Effector CD8-positive, alpha-beta T cell (primary cell): ENCODE measurements at places on chromosomes 1 and 21.

DNA sequence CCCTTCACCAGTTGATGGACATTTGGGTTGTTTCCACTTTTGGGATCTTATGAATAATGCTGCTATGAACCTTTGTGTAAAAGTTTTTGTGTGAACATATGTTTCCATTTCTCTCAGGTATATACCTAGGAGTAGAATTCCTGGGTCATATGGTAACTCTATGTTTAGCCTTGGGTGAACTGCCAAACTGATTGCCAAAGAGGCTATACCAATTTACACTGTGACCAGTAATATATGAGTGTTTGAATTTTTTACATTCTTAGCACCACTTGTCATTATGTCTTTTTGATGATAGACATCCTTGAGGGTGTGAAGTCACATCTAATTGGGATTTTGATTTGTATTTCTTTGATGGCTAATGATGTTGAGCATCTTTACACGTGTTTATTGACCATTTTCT lies 290.1 kb downstream of the DUSP10 start:
- DNase-seq, result no peak

DNA sequence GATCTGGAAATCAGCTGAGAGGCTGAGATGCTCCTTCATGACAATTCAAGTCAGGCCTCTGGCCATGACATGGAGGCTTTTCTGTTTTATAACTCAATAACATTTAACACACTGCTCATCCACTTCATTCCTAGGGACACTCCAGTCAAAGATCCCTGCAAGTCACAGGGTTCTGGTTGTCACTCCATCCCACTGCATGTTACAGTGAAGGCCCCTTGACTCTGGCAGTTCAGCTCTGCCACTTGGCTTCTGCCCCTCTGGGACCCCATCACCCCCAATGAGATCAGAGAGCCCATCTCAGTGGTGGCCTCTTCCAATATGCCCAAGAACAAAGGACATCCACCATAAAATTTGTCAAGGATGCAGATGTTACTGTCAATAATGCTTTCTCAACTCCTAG lies 10.0 kb upstream of the FAM110D start:
- DNase-seq, result no peak

DNA sequence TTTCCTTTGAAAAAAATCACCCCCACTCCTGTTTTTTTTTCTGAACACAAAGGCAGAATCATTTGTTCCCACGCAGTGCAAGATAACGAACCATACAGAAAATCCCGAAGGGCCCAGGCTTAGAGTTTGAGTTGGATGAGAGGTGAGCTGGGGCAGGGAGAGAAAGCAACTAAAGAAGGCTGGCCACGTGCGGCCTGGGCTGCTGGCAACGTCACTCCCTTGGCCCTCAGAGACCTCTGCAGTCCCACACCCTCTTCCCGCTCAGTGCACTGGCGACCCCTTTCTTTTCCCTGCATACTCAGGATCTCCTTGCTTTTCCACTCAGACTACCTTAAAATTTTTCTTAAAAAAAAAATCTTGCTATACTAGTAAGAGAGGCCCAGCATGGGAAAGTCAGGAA lies 28.2 kb upstream of the CRNN start:
- no peak for DNase-seq

DNA sequence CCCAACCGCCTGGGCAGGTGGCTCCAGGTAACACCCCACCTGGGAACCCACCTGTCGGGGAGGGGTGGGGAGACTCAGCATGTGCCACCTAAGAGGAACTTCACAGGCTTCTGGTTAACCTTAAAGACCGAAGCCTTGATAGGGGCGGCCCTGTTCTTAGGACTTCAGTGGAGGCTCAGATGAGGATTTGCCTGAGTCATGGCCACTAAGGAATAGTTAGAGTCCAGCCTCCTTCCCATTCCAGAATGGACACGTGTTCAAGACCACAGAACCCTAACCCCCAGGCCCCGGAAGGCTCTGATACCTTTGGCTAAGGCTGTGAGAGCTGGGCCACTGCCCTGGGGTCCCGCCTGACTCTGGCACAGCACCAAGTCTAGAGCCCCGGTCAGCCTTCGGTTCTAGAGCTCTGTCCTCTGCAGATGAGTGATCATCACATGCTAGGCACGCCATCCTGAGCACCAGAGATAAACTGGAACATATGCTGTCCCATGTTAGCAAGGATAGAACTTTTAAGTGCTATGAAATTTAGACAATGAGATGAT lies 20.3 kb downstream of the PADI6 start:
- no peak for DNase-seq

- DNase-seq, result no peak
Measured at GRCh38 chr1:213883618-213884017, 104.2 kb upstream of the PROX1 start.

- no peak for DNase-seq
Measured at GRCh38 chr1:226569879-226570547, 21.4 kb downstream of the STUM start.

GRCh38 chr1:97281962-97282361 lies 560.4 kb downstream of the PTBP2 start:
- no peak for DNase-seq

DNA sequence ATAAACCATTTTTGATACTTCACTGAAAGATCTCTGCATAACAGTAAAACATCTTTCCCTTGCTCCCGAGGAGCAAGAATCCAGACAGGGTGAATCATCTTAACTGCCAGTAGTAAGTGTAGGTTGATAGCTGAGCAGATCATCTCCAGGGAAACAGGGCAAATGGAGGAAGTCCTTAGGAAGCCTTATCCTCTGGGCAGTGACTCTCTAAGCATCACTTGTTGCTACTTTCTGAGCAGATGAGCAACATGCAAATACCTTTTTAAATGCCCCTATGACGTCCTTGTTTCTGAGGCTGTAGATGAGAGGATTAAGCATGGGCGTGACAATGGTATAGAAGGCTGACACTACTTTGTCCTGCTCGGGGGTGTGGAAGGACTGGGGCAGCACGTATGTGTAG lies 8.9 kb downstream of the OR2T11 start:
- no peak for DNase-seq

GRCh38 chr1:55636696-55637095 lies 421.5 kb upstream of the USP24 start:
- no peak for DNase-seq

DNA sequence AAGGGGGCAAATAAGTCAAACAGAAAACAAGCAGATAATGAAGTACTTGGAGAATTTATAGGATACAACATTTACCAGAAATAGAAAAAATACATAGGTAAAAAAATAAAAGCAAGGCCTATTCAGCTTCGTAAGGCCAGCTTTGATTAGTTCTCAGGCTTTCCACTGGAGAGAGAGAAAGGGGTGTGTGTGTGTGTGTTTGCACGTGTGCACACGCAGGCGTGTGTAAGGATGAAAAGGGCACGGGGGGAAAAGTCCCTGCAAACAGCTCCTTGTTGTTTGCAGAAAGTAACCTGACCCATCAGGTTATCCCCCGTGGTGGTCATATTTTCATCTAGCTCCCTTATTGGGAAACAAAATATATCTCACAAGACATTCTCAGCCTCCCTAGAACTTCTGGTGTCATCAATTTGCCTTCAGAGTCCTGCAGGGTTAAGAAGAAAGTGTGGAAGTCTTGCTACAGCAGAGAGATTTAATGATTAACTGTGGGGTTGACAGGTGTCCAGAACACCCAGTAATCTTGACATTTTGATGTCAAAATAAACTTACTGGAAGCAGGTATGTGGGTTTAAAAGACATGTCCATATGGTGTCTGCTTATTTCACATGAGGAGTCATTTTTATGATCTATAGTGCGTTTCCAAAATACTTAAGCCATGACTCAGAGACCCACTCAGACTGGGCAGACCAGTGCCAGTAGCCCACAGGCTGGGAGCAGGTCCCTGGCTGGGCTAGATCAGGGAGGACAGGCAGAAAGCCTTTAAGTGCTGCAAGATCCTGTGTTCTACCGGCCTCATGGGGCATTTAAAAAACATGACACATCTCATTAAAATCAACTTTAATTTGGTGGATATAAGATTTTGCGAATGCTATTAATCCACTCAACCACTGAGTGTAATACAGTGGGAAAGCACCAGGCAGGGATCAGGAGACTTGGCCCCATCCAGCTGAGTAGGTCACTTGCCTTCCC lies 487.6 kb upstream of the CAMK1G start:
- no peak for DNase-seq

DNA sequence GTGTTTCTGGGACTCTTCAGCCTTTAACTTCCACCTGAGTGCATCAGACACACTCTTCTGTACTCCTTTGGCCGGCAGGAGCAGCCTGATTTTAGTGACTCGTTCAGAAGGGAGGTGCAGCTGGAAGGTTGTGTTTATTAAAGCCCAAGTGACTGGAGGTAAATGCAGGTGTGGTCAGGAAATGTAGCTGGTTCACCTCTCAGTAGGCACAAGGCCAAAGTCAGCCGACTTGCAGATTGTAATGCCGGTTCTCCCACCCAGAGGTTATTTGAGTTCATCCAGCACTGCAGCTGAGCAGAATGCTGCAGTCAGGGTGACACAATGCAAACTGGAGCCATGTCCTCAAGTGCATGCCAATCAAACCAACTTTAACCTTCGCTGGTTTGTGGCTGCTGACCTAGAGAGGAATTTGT lies 91.5 kb downstream of the SPATA46 start:
- no peak for DNase-seq

DNA sequence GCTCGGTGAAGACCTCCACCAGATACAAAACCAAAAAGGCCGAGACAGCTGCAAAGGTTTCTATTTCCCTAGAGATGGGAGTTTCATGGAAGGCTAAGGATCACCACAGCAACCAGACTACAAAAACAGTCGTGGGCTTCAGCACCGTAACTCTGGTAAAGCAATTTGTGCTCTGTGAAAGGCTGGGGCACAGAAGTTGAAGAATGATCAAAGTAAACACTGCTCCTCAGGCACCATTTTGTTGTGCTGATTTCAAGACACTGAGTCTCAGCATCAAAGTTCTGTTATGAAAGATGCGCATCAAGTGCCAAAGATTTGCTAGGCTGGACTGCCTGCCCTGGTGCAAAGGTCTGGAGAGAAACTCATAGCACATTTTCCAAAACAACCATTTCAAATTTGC lies 116.2 kb downstream of the TGFBR3 start:
- DNase-seq, result no peak

DNA sequence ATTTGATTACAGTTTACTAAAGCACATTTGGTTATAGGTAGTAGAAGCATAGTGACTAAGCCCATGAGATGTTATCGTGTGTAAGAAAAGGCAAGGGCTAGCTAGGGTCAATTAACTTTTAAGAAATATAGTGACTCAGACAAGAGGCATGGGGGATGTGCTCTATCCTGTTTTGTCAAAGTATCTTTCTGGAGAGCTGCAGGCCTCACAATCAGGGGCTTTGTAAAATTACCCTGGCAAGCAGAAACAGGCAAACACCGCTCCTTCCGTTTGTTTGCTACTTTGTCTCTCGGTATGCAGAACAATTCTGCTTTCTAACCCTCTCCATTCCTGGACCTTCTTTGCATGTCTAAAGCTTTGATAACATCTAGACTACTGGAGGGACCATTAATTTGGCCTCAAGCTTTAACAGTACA lies 26.1 kb upstream of the ZNF697 start:
- no peak for DNase-seq

- DNase-seq, result no peak
Measured at GRCh38 chr1:85838238-85838637, 130.0 kb upstream of the ZNHIT6 start.

DNA sequence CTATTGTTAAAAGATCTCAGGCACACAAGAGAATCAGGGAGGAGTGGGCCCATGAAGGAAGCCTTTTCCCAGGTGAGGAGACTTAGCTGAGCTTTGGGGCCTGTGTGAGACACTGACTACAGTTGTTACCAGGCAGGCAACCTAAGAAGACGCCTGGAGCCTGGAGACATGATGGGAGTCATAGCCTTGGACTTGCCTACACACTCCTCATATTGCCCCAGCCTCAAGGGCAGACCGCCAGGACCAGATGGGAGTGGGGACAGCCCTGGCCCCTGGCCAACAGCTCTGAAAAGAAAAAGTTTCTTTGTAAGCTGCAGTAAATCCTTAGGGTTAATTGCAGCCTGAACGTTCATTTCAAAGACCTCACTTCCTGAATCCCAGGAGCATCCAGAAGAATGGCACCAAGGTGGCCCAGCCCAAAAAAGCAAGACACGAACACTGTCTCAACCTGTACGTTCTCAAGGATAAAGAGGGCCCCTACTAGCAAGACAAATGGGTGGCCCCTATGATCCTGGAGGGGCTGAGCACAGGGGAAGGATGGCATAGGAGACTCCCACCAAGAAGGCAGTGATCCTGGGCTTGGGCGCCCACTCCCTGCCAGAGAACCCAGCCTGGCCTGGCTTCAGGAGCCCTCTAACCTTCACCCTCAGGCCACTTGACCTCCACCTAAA lies 33.2 kb upstream of the BTG2 start:
- no peak for DNase-seq

DNA sequence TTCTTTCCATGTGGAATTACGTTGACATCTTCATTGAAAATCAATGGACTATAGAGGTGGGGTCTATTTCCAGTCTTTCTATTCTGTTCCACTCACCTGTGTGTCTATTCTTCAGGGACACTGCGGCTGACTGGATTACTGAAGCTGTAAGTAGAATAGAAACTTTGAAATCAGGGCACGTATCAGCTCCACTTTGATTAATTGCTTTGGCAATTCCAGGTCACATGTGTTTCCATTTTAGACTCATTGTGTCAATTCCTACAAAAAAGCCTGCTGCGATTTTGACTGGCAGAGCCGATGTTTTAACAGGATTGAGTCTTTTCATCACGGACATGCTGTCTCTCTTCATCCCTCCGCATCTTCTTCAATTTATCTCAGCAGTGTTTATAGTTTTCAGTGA lies 20.9 kb upstream of the RNF223 start:
- DNase-seq, result no peak

DNA sequence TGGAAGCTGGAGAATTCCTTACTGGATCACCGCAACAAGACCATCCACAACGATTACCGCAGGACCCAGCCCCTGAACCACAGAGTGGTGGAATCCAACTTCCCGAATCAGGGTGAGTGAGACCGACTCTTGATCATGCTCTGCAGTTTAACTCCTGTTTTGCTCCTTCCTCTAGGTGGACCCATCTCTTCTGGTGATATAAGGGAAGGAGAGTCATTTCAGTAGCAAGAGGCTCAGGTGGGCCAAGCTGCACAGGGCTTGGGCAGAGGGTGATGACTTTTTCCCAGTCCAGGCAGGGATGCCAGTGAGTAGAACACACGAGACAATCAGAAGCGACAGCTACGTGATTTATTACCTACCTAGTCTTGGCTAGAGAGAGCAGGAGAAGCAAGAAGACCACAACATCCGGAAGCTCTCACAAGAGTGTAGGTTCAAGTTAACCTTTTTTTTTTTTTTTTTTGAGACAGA lies 25.2 kb downstream of the CA6 start:
- DNase-seq, result no peak

- DNase-seq, result no peak
Measured at GRCh38 chr1:185360714-185361113, 43.7 kb upstream of the IVNS1ABP start.

GRCh38 chr21:25199944-25200343 lies 407.3 kb downstream of the MRPL39 start:
- no peak for DNase-seq

DNA sequence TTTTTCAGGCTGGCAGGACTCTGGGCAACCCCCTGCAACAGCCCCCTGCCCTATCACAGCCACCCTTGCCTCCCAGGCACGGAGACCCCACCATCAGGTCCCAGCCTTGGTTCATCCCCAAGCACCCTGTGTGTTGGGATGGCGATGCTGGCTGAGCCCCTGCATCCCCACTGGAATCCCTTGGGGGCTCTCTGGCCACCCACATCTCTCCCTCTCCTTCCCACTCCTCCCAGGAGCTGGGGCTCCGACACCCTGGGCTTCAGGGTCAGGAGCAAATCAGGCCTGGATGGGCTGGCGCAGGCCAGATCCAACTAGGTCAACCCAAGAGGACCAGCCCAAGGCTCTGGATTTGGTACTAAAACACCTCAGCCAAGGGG lies 25.9 kb downstream of the COL6A1 start:
- no peak for DNase-seq
